ENCODE measurements at places on chromosomes 6 and 20. TPM values are rescaled to one million over a fixed set of nuclear protein-coding genes. Genes with fewer than 3 reads are reported as not detected.

GRCh38 chr6:70686548-70687133, 19.0 kb downstream of the SMAP1 start:
- DNase-seq, result no peak

DNA sequence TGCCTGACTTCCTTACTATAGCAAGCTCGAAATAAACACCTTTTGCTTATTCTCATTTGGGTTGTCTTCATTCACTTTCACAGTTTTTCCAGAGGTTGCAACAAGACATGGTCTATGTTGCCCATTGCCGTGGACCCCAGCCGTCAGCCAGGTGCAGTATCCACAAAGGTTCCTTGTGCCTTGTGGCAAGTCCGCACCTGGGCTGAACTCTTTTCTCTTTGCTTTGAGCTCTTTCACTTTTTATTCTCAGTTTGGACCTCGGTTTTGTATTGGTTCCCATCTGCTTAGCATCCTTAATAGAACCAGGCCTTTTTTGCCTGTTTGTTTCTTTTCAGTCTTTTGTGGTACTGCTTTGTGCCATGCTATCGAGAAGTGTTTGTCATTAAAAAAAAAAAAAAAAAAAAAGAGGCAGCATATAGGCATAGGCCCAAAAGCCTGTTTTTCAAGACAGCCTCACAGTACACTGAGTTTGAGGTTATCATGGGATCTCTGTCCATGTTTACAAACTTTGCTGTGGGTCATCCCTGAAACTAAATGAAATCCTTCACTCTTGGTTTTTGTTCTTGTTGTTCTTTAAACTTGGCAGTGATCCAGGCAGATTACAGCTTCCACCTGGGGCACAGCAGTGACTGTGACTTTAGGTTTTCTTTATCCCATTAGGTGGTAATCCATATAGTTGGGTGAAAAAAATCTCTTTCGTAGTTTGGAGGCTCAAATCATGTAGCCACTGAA, 33.3 kb downstream of the GSTA3 start:
- no peak for DNase-seq

BAG2 gene
- total RNA-seq, result 1.6 TPM

DNA sequence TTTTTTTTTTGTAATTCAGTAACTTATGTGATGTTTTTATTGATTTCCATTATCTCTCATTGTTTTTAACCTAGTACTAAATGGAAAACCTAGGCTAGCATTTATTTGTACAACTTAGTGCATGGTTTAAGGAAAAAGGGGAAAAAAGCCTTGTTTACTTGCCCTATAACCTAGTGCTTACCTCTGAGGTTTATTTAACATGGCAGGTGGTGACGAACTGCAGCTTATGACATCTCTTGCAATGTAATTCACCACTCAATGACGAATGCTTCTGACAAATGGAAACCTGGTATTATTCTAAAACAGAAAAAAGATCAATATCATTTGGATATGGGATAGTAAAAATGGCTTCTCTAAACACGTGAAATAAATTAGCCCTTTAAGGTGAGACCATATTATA, 618.6 kb upstream of the FLRT3 start:
- DNase-seq, result no peak

ASIP gene
- not detected for total RNA-seq

RAB32 gene
- total RNA-seq, result 66.0 TPM

DNA sequence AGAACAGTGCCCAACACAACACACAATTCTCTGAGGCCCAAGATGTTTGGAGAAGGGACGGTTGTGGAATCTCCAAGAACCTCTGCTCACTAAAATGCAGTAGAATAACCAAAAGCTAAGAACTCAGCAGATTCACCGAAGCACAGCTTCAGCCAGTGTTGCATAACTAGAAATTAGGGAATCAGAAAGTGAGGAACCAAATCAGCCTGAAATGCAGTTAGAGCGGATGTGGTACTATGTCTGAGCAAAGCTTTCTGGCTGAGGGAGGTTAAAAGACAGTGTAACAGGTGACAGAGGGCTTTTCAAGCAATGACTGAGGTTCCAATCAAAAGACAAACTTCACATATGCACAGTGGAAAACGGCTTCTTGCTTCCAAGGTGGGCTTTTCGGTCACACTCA, 197.9 kb upstream of the KCNK16 start:
- no peak for DNase-seq

DNA sequence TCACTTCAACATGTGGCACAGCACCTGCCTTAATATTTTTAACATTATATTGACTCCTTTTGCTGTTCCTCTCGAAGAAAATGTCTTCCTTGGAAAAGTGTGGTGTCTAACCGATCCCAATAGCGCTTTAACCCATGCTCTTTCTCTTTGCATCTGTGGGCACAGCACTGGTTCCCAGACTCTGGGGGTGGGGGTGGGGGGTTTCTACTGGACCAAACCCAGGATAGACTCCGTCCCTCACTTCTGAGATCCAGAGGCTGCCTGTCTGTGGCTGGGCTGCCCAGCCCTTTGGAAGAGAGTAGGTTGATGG, 3.9 kb upstream of the ZNF292 start:
- DNase-seq, result no peak

DNA sequence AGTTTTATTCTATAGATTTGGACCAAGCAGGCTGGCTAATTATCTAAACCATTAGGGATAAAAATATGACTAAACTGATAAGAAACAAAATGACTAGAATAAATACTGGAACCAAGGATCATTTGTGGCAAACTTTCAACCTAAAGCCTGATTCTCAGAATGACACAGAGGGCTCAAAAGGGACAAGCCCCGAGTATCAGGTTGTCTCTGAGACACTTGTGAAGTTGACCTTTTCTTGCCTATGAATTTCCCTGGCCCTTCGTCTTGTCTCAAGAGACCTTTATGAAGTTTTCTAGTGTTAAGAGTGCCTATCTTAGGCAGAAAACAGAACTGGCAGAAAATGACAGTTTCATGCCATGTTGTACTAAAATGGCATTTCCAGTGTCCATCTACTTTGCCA, 68.3 kb downstream of the IMPG1 start:
- no peak for DNase-seq

GRCh38 chr6:124986164-124986563, 23.9 kb downstream of the RNF217 start:
- DNase-seq, result no peak

GRCh38 chr20:4488407-4489339, 233.0 kb upstream of the PRND start:
- no peak for DNase-seq

DNA sequence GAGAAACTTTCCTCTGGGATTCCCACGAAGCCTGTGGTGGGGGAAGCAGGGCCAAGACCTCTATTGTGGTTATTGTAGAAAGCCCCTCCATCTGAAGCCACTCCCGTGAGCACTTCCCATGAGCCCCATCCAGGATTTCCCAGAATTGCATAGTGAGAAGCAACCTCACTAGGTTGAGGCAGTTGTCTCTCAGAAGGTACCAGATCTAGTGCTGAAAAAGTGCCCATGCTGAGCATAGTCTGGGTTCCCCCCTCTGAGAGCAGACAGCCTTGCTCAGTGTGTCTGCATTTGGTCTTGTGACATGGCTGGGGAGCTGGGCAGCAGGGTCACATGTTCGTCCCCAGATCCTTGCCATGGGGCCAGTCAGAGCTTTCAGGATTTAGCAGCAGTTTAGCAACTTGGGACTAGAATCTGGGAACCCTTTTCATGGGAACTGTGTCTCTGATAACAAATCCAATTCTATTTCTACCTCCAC, 38.6 kb downstream of the SLC9A8 start:
- DNase-seq, result no peak

DNA sequence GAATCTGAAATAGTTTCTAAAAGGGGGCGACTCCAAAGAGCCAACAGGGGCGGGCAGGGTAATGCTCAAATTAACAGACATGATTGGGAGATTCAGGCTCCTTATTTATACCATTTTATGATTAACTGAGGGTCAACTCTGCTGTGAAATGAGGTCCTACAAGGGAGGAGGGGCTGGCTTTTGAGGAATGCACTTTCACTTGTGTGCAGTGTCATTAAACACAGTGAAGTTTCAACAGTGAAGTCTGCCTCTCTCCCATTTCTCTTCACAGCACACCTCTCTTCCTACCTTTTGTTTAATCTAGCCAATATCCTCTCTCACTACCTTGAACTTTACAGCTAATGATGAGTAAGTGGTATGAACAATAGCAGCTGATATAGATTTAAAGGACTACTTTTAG, 557.3 kb upstream of the CITED2 start:
- no peak for DNase-seq

PCK1 gene
- total RNA-seq, result 0.52 TPM

DNA sequence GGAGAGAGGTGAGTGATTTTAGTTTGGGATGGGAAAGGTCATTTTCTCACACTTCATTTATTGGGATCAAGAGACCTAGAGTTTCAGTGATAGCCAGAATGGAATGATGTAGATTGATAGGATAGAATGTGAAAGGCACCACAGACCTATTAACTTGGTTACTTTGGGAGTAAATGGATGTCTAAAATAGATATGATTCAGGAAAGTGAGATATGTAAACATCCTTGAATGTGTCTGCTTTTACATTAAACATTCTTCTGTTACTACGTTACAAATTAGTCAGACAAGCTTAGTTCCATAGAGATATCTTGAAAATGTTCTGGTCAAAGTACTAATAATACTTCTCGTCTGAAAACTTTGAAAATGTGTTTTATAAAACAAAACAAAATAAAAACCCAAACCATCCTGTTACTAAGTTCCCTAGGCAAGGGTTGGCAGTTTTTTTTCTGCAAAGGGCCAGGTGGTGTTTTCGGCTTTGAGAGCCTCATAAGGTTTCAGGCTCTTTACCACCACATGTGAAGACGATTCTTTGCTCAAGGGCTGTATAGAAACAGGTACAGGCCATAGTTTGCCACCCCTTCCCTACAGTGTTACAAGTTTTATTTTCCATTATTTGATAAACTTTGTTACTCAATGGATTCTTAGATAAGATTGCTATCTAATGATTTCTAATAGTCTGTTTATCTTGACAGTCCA, 3.4 kb downstream of the CYB5R4 start:
- DNase-seq, result no peak

GRCh38 chr20:64116016-64116415, 8.7 kb upstream of the NPBWR2 start:
- DNase-seq, result peak; percentile 52

DNA sequence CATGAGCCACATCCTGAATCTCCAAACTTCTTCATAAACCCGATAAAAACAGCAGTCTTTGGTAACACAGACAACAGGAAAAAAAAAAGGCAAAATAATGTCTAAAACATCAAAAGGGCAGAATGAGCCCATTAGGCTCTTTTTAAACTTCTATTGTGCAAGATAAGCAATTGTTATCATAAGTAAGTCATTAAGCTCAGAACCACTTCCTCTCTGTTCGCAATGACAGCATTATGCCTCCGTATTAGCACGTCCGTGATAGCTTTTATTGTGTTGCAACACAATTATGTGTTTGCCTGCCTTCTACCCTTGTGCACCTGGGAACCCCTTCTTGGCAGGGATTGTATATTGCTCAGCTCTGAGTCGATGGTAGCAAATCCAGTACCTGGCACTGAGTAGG, 147.1 kb downstream of the LRFN2 start:
- DNase-seq, result no peak
